ENCODE measurements at places on chromosomes 12 and 14.

- no peak for DNase-seq
Observed at GRCh38 chr14:74267588-74267987, 28.3 kb downstream of the VSX2 start.

DNA sequence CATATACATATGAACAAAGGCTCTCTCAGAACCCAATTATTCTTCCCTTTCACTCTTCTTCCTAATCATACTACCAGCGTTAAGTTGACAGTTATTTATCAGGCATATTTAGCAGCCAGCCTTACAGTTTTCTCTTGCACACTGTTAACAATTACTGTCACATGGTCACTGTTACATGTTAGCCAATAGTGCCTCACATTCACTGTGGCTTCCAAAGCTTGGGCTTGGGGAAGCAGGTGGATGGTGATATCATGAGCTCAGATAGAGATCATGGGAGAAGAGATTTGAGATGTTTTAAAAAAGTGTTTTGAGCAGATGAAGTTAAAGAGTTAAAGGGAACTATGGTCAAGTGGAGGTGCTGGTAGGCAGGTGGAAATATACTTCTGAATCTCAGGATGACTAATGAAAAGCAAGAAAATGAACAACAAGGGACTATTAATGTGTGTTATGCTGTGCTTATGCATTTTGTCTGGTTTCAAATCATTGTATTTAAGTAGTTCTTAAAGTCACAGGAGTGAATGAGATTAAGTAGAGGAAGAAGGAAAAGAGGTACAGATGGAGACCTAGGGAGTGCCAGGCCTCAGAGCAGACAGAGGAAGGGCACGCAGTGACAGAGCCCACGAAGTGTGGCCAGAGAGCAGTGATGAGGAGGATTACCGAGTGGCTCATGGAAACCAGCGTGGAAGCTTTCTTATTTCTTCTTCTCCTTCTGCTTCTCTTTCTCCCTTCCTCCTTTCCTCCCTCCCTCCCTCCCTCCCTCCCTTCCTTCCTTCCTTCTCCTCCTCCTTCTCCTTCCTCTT, 39.6 kb downstream of the BICD1 start:
- DNase-seq, result no peak

GRCh38 chr12:127621366-127621765, 645.6 kb upstream of the TMEM132C start:
- DNase-seq, result no peak

GRCh38 chr14:101525640-101526527, 35.4 kb upstream of the DIO3 start:
- no peak for DNase-seq

DNA sequence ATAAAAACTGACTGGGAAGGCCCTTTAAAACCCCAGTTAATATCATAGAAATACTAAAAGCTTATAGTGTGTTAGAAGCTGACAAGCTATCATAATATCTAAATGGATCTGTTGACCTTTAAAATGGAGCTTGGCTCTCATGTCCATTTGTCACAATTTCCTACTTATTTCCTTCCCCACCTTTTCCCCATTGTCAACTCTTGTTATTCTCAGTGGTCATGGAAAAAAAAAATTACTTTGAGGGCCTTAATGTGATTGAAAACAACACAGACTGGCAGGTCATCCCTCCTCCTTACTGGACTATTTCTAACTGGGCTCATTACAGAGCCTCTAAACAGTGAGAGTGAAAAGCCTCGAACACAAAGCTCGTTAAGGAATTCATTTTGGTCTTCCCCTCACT, 13.7 kb upstream of the WNK1 start:
- no peak for DNase-seq

DNA sequence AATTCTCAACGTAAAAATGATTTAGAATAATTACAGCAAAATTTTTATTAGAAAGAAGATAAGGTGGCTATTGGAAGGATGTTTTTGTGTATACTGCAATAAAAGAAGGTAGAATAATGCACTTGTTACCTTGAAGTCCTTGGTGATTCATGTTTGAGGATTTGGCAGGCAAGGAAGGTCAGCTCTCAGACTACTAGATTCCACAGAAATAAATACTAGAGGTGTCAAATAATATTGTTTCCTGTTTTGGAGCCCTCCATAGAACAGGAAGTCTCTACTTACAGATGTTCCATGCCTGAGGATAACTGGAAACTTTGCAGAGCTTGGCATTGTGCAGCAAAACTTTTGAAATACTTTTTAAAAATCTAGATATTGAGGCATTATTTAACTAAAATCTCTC, 284.3 kb upstream of the SYT1 start:
- no peak for DNase-seq

- peak; percentile 3 for DNase-seq
Observed at GRCh38 chr14:22471545-22472121, 117.4 kb downstream of the DAD1 start.

GRCh38 chr14:51439896-51440295, 199.8 kb downstream of the TMX1 start:
- no peak for DNase-seq

DNA sequence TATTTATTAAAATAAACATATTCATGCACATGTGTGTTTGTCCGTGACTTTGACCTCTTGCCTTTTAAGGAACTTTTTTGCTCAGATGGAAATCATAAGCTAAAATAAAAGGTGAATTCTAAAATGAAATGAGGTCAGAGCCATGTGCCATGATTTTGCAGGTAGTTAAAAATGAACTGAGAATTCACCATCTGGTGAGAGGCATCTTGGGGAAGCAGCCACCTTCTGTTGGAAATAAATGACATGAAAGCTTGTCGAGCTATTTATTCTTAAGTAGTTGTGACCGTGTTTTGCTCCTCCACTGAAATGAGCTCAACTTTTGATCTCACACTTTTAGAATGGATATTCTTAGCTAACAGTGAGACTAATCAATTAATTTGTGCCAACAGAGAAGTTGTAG, 56.8 kb upstream of the CNOT2 start:
- DNase-seq, result no peak

- DNase-seq, result no peak
Observed at GRCh38 chr12:85603556-85603955, 232.7 kb downstream of the RASSF9 start.

DNA sequence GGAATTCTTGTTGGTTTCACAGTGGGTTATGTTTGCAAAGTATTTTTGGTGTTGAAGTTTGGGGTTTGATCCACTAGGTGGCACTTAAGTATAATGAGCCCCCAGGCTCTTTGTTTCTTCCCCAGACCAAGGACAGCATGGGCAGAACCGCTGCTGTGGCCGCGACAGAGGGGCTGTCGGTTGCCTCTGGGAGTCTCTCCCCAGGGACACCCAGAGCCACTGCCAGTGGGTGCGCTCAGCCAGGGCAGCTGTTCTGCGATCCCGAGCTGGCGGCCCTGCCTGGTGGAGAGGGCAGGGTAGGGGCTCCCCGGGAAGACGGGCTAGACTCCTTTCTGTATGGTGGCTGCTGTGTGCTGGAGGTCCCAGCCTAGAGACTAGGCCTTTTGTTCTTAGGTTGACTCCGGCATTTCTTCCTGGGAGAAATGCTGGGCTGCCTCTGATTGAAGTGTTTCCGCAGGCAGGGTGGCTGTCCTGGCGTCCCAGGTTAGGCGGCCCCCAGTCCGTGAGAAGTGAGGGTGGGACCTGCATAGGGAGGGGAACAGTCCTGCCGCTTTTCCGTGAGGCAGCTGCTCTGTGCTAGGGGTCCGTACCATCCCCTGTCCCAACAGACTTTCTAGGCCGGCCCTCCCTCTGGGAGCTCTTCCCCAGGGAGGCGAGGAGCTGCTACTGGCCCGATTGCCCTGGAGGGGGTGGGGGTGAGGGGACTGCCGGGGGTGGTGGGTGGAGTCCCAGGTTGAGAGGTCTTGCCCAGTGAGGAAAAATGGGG, 253.1 kb upstream of the PELI2 start:
- DNase-seq, result no peak

GRCh38 chr14:47039336-47039735, 387.8 kb upstream of the RPL10L start:
- no peak for DNase-seq

DNA sequence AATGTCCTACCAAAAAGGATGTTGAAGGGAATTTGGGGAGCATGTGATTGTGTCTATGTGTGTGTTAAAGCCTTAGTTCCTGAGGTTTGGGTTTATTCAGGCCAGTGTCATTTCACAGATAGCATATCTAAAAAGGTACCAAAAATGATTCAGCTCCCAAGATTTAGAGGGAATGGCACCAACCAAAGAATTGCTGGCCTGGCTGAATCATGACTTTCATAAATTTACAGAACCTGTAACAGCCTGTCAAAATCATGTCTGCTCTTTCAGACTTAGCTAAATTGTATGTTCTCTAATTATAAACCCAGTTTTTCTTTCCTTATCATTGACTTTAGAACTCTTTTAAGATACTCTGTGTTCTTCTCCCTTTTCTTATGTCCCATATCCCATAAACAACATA, 231.5 kb downstream of the NUBPL start:
- no peak for DNase-seq

DNA sequence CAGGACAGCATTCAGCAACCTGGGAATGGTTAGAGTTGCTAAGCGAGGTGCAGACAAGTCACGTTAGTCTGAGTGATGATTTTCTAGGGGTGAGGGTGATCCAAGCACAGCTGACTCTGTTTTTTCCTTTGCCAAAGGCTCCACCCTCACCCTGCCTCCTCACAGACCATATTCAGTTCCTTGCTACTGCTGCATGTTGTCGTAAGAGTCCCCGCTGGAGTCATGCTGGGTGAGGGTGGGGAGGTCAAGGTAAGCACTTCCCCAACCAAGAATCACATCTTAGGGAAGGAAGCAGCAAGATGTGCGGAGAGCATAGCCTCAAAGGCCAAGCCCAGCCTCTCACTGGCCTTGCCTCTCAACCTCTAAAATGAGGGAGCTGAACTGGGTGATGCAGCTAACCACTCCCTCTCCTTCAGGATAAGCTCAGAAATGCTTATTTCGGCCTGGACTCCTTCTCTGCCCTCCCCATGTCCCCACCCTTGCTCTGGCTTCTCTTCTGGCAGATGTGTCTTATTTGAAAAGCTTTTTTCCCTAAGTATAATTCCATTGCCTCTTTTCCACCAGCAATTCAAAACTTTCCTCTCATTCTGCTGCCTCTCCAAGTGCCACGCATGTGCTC, 66.9 kb upstream of the ACTN1 start:
- no peak for DNase-seq

DNA sequence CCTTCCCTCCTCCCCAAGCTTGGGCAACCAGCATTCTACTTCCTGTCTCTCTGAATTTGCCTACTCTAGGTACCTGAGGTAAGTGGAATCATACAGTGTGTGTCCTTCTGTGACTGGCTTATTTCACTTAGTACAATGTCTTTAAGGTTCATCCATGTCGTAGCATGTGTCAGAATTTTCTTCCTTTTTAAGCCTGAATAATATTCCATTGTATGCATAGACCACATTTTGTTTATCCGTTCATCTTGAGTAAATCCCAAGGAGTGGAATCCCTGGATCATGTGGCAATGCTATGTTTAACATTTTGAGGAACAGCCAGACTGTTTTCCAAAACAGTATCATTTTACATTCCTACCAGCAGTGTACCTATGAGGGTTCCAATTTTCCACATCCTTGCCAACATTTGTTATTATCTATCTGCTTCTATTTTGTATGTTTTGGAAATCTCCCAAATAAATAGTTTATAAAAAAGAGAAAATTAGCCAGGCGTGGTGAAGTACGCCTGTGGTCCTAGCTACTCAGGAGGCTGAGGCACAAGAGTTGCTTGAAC, 12.4 kb downstream of the HSP90AA1 start:
- no peak for DNase-seq

DNA sequence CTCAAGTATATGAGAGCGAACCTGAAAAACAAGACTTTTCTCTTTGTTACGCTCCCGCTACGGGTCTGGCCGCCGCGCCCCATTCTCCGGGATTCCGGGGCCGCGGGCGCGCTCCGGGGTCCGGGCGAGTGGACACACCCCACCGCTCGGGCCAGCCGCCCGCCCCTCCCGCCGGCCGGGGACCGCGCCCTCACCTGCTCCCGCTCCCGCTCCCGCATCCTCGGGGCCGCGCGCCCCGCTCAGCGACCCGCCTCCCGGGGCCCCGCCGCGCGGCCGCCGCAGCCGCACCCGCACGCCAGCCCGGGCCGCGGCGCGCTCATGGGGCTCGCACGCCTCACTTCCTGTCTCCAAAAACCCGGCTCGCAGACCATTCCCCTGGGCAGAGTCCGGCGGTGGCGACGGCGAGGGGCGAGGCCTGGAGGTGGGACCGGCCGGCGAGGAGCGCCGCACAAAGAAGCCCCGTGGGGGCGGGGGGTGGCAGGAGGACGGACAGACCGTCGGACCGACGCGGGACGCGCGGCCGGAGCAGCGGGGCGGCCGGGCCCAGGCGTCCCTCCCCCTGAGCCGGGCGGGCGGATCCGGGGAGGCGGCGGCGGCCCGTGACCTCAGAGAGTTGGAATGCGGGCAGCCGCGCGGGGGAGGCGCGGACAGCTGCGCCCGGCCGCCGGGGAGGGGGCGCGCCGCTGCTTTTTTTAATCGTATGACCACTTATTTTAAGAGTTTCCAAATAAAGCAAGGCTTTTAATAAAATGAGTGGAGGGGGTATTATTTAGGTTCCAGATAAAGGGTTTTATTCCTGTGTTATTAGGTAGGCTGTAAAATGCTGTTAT, at the start of gene PTPN21:
Gene PTPN21, minus strand, starts transcription at position 551 of the 830 bp plus-strand sequence. CDS start 4,590 bp downstream, outside the sequence.
- DNase-seq, result peak; percentile 74

- peak; percentile 71 for DNase-seq
Observed at GRCh38 chr12:50764286-50765094, 589 bp downstream of the ATF1 start.

GRCh38 chr14:88551094-88551870, 3.5 kb downstream of the PTPN21 start:
- peak; percentile 74 for DNase-seq

DNA sequence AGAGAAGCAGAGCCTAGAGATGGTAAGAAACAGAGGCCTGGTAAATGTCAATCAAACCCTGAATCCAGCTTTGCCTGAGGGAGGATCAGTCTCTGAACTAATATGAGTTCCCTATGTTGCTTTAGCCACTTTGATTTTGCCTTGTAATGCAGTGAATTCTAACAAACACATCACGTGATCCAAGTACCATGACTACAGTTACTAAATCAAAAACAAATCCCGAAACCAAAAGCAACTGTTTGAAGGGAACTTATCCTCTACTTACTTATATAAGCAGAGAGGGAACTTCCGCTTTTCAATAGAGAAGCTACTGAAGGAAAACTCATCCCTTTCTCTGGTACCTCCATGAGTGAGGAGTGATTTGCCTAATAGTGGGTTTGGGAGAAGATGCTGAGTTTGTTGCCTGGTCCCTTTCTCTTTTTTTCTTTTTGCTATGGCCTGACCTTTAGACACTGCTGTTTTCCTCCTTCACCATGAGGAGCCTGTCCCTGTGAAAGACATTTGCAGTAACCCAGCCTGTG, 7.7 kb upstream of the PPTC7 start:
- peak; percentile 30 for DNase-seq

GRCh38 chr12:58238411-58238810, 297.0 kb downstream of the ATP23 start:
- no peak for DNase-seq

GRCh38 chr14:29803045-29803444, 124.6 kb downstream of the PRKD1 start:
- DNase-seq, result no peak

DNA sequence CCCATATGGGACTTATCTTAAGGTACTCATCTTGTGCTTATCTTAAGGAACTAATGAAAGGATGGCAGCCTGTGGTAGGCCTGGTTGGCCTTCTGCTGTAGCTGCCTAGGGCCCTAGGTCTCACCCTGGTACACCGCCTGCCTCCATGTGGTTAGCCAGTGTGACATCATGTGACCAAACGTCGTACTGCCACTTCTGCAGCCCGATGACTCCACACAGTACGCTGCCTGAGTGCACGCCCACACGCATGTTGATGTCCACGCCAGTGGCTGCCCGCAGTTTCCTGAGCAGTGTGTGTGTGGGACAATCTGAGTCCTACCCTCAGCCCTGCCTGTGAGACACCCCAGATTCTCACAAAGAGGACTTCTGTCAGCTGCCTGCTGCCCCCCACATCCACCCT, 5.1 kb downstream of the ADCY4 start:
- DNase-seq, result no peak

Data from Caki2 (cell line).